ENCODE measurements at places on chromosomes 13 and 19.

GRCh38 chr19:33066543-33066942 is 1.9 kb upstream of the RHPN2 start:
- DNase-seq = no peak

- no peak for DNase-seq
These were observed 80.6 kb upstream of the CLDN10 start for GRCh38 chr13:95471960-95472359.

GRCh38 chr19:46803555-46803954 is 15.2 kb upstream of the SLC1A5 start:
- no peak for DNase-seq

GRCh38 chr19:16111909-16112752 is 442 bp downstream of the RAB8A start:
- no peak for DNase-seq

DNA sequence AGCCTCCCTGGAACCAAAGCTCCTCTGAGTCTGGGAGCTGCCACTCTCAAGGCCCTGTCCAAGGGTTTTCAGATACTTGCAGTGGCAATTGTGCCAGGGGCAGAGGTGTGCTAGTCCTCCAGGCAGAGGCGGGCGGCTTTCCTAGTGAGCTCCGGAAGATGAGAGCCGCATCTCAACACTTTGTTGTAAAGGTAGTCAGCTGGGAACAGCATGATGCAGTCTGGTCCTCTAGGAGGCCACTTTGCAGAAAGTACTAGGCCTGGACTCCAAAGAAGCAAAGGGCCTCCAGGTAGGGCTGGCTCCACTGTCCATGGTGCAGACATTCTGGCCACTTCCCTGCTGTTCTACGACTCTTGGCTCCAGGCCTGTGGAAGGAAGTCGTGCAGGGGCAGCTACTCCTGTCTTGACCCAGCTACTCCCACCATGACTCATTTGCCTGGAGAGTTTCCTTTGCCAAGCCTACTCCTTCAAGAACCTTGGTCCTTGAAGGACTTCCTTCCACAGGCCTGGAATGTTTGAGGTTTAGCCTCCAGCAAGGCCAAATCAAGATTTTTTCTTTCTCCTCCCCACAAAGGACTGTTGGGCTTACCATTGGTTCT is 9.9 kb upstream of the ZNF536 start:
- no peak for DNase-seq

- DNase-seq = no peak
These were observed 279.5 kb upstream of the PCDH20 start for GRCh38 chr13:61695147-61695546.

DNA sequence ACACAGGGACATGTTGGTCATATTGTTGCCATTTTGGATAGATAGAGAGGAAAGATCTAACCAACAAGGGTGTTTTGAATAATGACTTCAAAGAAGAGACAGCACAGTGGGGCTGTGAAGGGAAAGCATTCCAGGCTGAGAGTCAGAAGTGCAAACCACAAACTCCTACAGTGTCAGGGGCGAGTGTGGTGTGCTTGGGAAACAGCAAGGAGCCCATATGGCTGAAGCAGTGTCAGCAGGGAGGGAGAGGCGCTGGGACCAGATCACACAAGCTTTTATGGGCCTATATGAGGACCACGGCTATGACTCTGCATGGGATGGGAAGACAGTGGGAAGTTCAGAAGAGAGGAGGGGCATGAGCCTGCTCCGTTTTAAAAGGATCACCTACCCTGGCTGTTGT is 166.4 kb downstream of the MYO16 start:
- DNase-seq = no peak

GRCh38 chr13:61905054-61905453 is 489.4 kb upstream of the PCDH20 start:
- DNase-seq = no peak

DNA sequence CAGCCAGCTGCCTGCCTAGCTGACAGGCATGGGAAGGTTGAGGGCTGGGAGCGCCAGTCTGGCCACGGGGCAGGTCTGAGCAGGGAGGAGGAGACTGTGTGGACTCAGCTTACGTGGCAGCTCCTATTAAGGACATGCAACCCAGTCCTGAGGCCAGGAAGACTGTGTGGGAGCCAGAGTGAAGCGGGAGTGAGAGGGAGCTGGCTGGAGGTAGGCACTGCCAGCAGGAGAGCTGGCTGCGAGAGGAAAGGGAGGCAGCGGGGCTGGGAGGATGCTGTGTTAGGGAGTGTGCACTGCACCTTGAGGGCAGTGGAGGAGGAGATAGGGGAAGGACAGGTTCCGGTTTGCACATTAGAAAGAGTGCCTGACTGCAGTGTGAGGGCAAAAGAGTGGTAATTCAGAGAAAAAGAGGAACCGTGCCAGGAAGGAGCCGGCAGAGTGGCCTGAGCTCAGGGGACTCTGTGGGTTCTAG is 99.2 kb downstream of the SLC7A1 start:
- DNase-seq = no peak

- DNase-seq = no peak
These were observed 81.2 kb downstream of the TBC1D4 start for GRCh38 chr13:75400775-75401174.

- no peak for DNase-seq
These were observed 51.4 kb upstream of the PSG8 start for GRCh38 chr19:42816894-42817293.

GRCh38 chr19:15829786-15830185 is 14.3 kb upstream of the OR10H1 start:
- no peak for DNase-seq

- DNase-seq = peak; percentile 36
These were observed 44.0 kb upstream of the GAS6 start for GRCh38 chr13:113907635-113908617.

DNA sequence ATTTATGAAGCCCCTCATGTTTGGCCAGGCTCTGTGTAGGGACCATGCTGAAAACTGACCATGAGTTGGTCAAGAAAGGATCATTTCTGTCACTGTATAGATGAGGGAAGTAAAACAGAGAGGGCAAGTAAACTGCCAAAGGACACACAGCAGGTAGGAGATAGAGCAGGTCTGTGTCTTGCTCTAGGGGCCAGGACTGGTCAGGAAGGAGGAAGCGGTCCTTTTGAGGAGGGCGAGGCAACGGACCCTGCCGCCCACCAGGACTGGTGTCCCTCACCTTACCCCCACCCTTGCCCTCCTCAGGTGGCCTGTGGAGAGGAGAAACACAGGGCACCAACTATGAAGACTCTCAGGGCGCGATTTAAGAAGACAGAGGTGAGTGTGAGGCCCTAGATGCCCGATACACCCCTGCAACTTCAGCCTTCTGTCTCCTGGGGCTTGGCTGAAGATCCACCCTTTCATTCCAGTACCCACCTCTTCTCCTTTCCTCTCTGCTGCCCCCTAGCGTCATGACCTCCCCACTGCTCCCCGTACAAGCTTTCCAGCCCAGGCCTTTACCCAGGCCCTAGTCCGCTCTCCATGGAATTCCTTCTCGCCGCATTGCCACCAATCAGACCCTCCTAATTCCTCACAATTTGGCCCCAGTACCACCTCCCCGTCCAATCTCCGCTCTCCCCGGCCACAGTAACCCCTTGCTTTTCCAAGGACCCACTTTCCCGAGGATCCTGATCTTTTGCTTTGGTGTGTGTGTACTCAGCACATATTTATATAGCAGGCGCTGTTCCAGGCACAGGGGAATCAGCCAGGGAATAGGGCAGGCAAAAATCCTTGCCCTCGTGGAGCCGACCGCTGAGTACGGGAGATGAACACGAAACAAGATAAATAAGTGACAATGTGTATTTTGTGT is 3.9 kb downstream of the ANKRD24 start:
- peak; percentile 83 for DNase-seq

DNA sequence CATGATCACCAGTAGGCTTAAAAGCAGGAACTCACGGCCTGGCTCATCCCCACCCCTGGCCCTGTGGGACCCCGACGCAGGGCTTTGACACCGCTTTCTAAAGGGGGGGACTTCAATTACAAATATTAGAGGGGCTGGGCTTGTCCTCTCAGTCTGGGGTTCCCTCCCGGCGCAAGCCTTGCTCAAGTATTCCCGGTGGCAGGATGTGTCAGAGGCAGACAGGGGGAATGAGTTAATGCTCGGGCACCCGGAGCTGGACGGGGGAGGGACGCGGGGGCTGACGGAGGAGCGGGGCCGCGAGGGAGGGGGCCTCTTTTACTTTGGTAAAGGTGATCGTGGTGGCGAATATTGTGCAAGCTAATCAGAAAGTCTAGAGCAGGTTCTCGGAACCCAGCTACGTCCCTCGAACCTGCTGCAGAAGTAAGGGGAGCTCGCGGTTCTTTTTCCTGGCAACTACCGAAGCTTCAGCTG is 1.1 kb downstream of the FGF14 start:
- no peak for DNase-seq

DNA sequence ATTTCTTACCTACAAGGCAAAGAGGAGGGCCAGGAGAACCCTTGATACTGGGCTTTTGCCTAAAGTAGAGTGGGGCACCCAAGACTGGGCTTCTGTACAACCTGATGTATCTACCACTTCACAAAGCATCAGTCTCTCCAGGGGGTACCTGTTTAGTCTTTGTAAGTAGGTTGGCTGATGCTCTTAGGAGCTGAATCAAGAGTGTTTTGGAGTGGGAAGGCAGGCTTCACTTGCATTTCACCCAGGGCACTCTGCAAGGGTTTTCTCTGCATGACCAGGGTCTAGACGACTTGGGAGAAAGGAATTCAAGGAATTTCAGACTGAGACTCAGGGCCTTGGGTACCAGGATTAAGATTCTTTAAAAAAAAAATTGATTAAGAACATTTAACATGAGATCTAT is 361.5 kb downstream of the RFC3 start:
- DNase-seq = no peak

- peak; percentile 88 for DNase-seq
These were observed at the start of gene C19orf12 for GRCh38 chr19:29714953-29715700. Gene C19orf12, minus strand, starts transcription at chr19:29715261. Its CDS starts 6,848 bp downstream, at chr19:29708413.

DNA sequence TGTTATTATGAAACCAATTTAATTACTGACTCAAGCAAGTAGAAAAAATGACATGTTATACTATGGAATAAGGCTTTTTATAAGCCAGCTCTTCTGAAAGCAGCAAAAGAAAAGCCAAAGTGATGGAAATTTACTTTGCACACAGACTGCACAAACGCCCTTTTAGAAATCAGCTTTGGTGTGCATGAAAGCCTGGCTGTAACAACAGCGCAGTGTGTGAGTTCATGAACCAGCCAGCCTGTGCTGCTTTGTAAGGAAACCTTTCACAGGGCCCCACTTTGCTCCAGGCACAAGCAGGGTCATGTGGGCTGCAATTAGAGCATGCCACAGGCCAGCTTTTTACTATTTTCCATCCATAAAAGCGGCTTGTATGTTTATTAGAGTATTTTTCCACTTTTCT is 13.6 kb upstream of the IFT88 start:
- no peak for DNase-seq

DNA sequence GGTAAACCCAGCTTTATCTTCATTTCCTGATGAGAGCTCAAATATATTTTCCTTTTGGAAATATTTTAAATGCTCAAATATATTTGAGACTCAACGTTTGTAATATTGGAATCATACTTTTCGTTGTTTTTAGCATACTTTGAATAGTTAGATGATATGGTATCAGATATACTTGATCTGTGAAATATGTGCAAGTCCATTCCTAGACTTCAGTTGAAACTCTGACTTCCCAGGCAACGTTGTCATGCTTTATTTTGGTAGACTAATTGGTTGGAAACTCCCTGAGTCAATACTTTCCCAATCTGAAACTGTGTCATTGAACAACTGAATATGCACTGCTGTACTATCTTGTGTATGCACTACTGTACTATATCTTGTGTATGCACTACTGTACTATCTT is 378.5 kb downstream of the MYO16 start:
- DNase-seq = no peak

DNA sequence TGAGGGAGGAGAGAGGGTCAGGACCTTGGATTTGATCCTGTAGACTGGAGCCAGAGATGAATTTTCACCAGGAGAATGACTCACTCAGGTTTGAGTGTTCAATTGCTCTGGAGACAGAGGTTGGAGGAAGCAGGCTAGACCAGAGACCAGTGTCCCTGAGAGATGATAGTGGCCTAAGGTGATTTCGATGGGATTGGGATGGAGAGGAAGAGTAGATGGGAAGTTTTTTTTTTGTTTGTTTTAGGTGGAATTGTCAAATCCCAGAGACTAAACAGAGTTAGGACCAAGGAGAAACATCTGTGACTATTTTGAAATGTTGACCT is 2.3 kb downstream of the CEBPG start:
- no peak for DNase-seq

- DNase-seq = no peak
These were observed 11.5 kb downstream of the SPACA6 start for GRCh38 chr19:51704626-51705025.

GRCh38 chr13:79398127-79398526 is 7.9 kb downstream of the RBM26 start:
- DNase-seq = no peak

- no peak for DNase-seq
These were observed 153.9 kb downstream of the TEX29 start for GRCh38 chr13:111474136-111475002.

DNA sequence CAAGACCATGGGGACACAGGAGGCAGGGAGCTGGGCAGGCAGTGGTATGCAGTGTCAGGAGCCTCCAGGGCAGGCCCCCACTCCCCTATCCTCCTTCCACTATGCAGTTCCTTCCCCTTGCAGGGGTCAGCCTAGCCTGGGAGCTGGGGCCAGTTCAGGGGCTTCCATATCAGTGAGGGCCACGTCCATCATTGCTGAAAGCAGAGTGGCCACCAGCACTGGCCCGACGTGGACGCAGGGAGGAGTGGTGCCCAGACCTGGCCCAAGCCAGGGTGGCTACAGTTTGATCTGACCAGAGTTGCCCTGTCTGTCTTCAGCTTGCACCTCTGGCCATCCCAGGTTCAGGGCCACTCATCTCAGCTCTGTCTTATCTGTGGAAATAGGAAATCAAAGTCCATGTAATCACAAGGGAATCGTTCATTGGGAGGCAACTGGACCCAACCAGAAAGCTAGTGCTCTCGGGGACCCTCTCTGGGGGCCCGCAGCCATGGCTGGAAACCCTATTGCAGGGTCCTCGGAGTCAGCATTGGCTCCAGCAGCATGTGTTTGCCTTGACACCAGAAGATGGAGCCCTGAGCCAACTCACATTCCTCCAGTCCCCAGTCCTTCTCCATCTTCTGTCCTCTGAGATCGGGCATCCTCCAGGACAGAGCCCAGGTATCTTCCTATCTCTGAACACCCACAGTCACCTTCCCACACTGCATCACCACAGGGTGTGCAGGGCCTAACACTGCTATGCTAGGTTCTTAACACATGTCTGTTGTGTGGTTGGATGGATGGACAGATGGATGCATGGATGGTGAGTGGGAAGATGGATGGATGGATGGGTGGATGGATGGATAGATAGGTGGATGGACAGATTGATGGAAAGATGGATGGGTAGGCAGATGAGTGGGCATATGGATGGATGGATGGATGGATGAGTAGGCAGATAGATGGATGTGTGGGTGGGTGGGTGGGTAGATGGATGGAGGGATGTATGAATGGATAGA is 75.7 kb upstream of the KCTD15 start:
- no peak for DNase-seq

DNA sequence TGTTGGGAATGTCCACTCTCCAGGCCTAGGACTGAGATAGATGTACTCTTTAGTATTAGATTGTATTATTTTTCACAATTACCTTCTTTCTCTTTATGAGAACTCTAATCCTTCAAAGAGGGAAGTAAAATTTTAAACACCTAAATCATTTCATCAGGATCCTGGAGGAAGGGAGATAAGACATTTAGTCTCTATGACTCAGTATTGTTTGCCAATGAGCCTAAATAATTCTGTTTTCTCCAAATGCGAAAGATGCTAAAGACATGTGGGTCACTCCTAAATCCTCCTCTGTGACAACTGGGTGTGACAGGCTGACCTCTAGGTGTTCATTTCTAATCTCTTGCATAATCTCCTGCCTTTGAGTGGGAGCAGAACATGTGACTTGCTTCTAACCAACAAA is 1736.6 kb upstream of the MIR17HG start:
- no peak for DNase-seq

Data from stimulated activated effector memory CD8-positive, alpha-beta T cell treated with anti-CD3 and anti-CD28 coated beads, Interleukin-12 subunit alpha, Interleukin-12 subunit beta, amount 100 ng/mL, for 72 hours (primary cell).